GF-D8 (cell line): ENCODE measurements at places on chromosomes 1 and 21.

DNA sequence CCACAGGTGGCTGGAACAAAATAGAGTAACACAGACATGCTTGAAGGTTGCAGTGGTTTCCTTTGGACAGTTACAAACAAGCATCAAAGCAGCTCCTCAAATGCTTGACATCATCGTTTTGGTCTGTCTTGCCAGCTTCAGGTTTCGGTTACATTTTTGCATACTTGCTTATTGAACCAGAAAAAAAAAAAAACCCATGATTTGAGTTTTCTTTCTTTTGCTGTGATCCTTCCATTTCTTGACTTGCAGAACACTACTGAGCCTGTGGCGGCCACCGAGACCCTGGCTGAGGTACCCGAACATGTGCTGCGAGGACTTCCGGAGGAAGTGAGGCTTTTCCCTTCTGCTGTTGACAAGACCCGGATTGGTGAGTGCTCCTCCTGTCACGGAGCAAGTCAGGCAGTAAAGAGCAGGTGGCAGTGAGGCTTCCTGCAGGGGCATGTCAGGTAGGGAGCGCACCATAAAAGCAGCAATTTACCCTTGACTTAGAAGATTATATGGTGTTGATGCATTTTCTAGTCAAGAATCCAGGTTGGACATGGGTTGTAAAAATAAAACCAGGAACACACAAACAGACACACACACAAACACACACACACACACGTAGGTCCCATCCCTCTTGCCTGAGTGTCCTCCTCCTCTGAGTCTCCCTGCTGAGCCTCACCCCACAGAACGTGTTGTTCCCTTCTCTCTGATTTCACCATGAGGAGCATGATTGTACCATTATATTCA is 30.9 kb downstream of the PRDM2 start:
- peak; percentile 81 for DNase-seq

DNA sequence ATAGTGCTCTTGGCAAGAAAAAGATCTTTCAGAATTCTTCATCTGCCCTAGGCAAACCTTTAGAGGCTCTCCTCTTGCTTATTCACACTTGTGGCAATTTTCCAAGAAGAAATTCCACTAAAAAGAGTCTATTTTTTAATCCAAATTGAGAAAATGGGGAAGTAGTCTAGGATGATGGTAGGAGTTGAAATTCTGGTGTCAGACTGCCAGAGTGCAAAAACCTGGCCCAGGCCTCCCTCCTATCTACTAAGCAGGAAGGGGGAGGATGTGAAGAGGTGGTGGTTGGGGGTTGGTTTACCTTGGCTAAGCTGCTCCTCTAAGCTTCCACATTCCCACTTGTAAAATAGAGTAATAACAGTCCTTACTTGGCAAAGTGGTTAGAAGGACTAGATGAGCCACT is 120.6 kb upstream of the KCNJ15 start:
- DNase-seq, result no peak

DNA sequence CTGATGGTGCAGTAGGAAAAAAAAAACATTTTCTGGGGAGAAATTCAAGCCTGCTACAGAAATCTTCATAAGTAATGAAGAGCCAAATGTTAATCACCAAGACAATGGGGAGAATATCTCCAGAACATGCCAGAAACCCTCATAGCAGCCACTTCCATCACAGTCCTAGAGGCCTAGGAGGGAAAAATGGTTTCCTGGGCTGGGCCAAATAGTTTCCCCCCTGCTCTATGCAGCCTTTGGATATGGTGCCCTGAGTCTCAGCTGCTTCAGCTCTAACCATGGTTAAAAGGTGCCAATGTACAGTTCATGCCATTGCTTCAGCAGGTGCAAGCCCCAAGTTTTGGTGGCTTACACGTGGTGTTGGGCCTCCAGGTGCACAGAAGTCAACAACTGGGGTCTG is 113.1 kb downstream of the ZNF648 start:
- no peak for DNase-seq

DNA sequence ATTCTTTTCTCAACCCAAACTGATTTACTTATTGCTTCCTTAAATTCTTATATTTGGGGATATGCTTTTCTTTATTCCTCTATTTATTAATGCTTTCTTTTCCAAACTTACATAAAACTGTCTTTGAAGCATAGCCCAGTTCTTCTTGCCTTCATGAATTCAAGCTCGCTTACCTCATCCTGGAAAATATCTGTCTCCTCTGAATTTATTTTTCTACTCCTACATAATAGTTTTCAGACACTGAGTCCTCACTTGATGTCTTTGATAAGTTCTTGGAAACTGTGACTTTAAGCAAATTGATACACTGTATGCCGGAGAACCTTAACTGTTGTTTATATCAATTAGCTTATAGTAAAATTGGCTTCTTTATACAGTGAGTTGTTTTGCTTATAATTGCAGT is 93.8 kb downstream of the ZFYVE9 start:
- no peak for DNase-seq

DNA sequence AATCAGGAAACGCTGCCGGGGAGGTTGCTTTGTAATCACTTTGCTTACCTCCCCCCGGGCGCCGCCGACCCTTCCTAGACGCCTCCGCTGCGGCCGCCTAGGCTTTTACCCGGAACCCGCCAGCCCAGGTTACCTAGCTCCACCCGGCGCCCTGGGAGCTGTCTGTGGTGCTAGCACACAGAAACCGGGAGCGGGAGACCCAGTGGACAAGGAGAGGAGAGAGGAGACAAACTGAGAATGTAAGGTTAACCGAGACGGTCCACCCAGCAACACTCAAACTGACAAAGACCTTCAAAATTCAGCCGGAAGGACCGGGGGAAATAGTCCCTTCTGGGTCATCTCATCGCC is 9.8 kb downstream of the BARHL2 start:
- no peak for DNase-seq

- peak; percentile 71 for DNase-seq
Measured at GRCh38 chr1:58896246-58897183, 112.7 kb upstream of the JUN start.

DNA sequence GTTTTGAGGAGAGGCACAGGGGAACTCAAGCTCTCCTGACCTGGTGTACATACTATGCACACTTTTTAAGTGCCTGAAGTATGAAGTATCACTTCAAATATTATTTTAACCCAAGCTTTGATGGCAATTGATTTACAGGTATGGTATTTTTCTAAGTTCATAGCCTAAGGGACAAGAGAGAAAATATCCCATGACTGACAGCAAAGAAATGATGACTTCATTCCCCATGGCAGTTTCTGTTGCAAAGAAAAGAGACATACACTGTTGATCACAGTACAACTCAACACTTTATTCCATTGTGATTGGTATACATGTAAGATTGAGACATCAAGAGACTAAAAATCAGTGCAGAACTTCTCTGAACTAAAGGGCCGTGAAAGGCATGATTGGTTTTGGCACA is 41.8 kb upstream of the BCL10 start:
- DNase-seq, result no peak

DNA sequence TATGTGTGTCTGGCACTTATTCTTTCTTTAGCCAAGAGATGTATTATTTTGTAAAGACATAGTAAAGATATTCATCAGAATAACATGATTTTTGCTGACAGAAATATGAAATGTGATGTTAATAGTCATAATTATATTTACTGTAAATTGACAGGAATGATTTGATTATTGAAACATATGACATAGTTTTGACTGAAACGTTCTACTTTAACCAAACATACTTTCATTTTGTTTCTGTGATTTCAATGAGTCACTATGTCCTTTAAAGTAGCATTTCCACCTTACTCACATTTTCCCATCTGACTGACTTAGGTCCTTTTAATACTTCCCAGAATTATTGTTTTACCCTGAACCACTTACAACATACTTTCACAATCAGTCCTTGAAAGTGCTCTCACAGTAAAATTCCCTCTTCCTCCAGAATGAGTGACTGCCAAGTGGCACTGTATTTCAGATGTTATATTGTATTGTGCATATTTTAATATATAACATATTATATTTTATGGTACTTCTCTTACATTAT is 437.9 kb downstream of the NCAM2 start:
- DNase-seq, result no peak

DNA sequence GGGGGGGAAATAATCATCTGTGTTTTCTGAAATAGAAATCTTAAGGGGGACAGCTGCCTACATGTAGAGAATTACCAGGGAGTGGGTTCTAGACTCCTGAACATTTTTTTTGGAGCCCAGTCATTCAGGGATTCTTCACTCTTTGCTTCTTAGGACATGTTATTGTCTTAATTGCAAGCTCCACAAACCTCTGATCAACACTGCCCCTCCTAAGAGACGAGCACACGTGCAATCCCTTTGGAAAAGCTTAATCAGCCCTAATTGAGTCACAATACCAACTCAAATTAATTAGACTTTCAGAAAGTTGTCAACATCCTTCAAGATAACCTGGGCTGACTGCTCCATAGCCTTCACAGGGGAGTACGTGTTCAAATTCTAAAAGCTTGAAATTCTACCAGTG is 21.4 kb downstream of the RGS8 start:
- DNase-seq, result no peak

DNA sequence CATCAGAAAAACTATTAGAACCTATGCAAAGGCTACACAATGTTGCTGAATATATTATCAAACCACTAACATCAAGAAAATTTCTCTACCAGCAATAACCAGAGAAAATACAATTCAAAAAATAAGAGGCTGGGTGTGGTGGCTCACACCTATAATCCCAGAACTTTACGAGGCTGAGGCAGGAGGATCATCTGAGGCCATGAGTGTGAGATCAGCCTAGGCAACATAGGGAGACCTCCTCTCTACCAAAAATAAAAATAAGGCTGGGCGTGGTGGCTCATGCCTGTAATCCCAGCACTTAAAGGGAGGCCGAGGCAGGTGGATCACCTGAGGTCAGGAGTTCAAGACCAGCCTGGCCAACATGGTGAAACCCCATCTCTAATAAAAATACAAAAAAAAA is 16.9 kb upstream of the PUM1 start:
- DNase-seq, result no peak

DNA sequence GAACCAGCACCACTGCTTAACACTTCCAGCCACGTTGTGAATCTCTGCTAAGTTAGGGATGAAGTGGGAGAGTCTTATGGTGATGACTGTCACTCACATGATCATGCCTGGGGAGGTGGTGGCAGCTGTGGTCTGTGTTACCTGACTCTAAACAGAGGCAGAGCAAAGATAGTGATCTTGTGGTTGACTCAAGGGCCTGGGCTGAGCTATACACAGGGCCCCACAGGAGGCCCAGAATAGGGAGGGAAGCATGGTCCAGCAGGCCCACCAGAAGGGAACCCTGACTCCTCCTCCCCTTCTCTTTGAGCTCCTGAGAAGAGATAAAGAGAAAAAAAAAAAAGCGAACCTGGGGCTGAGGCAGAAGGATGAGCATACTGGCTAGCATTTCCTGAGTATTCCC is 55.0 kb downstream of the PLXNA2 start:
- DNase-seq, result no peak

GRCh38 chr21:45050345-45050796 is 24.0 kb upstream of the ADARB1 start:
- no peak for DNase-seq

GRCh38 chr1:201718346-201719202 is 110.4 kb upstream of the IPO9 start:
- no peak for DNase-seq
